Erythroblast (primary cell): ENCODE measurements at places on chromosomes 13 and 19.

DNA sequence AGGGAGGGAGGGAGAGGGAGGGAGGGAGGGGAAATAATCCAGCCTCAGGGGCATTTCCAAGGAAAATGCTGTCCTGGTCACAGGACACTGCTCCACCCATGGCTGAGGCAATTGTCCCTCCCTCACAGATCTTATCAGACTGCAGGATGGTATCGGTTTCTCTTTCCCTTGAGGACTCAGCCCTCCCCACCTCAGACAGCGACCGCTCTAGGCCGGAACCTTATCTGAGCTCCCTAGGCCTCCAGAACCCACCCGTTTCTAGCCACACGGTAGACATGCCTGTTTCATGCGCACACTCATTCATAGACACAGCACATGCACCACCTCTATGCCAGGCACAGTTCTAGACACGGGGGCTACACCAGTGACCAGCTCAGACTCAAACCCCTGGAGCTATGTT, 10.0 kb upstream of the IZUMO2 start:
- DNase-seq, result no peak

DNA sequence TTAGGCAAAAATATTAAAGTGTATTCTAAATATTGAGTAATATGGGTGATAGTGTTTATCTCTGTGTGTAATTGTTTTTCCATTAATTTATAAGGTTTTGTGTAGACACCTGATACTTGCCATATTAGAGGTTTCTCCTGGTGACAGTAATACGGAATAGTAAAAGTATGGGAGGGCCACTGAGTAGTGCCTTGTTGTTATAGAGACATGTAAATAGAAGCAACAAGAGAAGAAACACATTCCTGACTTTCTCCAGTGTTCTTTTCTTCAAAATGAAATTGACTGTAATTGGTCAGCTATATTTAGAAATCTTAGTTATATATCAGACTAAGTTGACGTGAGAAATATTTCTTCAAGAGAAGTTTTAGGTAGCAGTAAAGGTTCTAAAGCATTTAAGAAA, 18.5 kb downstream of the RNASEH2B start:
- peak; percentile 17 for DNase-seq

- DNase-seq, result no peak
Observed at GRCh38 chr13:43153436-43154090, 130.2 kb downstream of the DNAJC15 start.

- DNase-seq, result no peak
Observed at GRCh38 chr13:105846923-105847322, 688.5 kb downstream of the EFNB2 start.

DNA sequence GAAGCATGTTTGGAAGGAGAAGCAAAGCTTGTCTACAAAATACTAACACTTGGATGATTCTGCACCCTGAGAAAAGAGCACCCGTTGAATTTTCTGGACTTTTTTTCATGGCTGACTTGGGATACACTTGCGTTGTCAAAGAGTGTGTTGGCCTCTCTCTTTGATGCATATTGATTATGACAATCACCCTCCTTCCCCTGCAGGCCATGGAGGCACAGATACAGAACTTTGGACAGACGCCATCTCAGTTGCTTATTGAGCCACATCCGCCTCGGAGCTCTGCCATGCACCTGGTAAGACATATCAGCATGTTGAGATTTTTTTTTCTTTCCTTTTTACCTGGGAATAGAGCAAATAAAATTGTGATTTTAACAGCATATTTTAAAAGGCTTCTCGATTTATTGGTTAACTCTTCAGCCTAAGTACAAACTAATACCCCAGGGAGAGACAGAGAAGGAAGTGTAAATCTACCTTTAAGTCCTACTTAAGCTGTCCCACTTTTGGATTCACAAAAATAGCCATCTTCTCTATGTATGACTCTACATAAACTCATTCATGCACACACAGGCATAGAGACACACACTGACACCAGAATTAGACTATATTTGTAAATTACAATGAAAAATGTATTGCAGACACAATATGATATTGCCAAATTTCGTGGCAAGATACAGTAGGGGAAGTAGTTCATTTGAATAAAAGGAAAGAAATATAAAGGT, 169.7 kb upstream of the MAB21L1 start:
- DNase-seq, result no peak

DNA sequence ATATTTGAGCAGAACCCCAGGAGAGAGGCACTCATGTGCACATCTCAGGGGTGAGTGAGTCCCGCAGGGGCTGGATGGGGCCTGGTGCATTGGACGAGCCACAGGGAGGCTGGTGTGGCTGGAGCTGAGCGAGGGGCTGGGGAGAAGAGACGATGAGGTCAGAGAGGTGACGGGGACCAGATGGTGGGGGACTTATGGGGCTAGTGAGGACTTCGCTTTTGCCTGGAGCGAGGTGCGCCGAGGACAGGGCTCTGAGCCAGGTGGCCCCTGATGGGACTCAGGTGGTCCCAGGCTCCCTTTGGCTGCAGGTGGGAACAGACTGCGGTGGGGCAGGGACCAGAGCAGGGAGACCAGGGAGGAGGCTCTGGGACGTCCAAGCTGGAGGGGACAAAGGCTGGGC, 6.9 kb upstream of the FXYD3 start:
- DNase-seq, result no peak

DNA sequence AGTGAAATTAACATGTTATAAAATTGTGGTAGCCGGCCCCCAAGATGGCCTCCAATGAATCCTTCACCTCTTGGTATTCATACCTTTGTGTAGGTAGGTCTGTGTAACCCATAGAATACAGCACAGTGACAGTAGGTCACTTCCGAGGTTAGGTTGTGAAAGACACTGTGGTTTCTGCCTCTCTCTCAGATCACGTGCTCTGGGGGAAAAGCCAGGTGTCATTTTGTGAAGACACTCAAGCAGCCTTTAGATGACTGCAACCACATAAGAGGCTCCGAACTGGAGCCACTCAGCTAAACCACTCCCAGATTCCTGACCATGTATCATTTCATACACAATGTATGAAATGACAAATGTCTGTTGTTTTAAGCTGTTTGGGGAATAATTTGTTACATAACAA, 9.8 kb upstream of the USPL1 start:
- no peak for DNase-seq

DNA sequence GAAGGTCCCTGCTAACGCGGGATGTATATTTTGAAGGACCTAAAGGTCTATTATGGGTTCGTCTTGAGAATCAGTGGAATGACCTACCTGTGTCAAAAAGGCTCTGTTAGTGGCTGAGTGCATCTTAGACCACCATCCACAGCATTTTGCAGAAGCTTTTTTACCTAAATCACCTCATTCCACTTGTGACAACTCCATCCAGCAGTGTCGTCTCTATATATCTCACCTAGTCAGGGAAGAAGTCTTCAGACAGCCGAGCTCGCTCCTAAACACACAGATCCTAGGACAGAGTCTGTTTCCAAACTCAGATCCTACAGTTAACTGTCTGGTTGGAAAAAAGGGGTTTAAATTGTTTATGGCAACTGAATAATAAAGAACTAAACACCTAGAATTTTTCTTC, 33.7 kb downstream of the COL4A1 start:
- no peak for DNase-seq

GRCh38 chr13:74015137-74015536, 119.1 kb downstream of the KLF12 start:
- DNase-seq, result no peak

DNA sequence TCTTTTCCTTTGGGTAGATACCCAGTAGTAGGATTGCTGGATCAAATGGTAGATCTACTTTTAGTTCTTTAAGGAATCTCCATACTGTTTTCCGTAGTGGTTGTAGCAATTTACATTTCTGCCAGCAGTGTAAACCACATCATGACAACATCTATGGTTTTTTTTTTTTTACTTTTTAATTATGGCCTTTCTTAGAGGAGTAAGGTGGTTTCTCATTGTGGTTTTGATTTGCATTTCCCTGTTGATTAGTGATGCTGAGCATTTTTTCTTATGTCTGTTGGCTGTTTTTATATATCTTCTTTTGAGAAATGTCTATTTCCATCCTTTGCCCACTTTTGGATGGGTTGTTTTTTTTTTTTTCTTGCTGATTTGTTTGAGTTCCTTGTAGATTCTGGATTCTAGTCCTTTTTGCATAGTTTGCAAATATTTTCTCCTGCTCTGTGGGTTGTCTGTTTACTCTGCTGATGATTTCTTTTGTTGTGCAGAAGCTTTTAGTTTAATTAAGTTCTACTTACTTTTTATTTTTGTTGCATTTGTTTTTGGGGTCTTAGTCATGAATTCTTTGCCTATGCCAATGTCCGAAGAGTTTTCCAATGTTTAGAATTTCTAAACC, 38.8 kb downstream of the TDRD3 start:
- DNase-seq, result no peak

DNA sequence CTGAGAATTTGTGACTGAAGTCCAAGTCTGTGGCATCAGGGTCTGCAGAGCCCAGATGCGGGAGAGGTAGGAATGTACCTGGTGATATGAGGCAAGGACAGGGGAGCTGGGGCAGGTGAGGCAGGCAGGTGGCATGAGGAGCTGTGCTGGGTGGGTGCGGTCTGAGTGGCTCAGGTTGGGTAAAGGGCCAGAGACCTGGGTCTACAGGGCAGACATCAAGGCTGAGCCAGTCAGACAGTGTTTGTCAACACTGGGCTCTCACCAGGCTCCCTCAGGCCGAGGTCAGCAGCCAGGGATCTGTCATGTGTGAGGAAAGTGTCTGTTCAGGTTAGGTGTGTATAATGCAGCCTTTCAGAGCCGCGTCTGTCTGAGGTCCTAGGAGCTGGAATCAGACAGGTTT, 18.6 kb downstream of the GPI start:
- no peak for DNase-seq

- DNase-seq, result no peak
Observed at GRCh38 chr13:97005625-97006262, 11.5 kb upstream of the OXGR1 start.

DNA sequence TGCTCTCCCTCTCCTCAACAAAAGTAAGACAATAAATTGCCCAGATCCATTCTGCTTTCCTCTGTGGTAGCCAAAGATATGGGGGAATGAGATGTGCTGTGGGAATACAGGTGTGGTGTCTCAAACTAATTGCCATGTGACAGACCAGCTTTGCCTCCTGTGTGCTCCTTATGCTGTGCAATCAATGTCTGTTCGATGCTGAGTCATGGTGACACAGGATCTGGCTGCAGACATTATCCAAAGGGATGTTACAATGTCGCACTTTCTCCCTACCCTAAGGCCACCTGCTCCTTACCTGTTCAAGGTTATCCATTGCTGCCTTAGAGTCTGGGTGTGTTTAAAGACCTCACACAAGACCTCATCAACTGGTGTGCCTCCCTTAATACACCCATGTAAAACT, 32.5 kb downstream of the FGF14 start:
- peak; percentile 12 for DNase-seq

DNA sequence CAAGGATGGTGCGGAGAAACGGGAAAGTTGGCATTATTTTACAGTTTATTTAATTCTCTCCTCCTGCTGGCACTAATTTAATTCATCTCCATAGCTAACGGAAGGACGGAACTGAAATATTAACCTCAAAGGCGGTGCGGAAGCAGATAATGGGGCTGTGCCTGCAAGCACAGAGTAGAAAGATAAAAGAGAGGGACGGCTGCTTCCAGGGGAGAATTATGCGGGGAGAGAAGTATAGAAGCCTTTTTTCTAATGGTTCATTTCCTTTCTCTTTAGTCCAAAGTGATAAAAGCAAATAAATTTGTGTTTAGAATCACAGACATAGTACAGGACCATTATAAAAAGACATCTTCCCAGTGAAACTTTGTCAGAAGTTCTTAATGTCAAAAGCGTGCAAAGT, 34.5 kb upstream of the UQCRFS1 start:
- no peak for DNase-seq

DNA sequence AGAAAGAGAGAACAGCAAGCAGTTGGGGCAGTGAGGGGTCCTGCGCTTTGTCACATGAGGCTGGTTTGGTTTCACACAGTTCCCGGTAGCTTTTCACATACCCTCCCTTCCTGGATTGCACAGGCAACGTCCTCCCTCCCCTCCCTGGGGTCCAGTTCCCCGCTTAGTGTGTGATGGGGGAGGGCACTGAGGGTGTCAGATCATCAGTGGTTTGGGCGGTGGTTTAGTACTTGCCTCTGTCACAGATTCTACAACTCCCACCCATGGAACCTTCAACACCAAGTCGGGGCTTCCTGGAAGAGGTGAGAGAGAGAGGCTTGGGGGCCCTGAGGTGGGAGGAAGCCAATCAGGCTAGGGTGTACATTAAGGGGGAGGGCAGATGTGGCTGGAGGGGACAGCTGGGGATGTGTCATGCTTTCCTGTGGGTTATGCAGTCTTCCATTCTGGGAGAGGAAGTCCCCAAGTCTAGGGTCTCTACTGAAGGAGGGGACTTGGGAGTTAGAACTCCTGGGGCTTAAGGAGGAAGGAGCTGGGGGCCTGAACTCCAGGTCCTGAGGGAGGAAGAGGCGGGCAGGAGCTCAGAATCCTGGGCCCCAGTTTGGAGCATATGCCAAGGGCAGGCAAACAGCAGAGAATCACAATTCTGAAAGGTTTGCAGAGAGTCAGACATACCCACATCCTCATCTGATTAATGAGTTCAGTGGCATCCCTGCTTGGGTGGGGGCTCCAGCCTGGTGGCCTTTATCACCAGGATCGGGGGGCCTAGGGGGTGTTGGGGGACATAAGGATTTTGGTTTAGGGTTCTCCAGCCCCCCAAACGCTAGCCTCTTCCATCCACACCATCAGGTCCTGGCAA, at the start of gene NKG7:
Gene NKG7 (minus strand): TSS at position 6 of the 856 bp plus-strand sequence. CDS start 119 bp downstream, outside the sequence.
- DNase-seq, result no peak

DNA sequence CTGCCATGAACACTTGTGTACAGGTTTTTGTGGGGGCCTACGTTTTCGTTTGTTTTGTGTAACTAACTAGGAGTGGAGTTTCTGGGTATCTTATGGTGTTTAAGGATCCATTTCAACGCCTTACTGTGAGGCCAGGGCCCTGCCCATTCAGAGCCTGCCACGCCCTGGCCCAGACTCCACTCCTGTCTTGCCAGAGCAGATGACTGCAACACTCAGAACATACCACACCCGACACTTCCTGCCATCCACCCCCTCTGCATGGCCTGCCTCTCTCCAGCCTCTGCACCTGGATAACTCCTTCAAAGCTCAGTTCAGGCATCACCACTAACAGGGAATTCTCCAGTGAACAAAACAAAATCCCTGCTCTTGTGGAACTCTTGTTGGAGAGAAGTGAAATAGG, 43.2 kb downstream of the RGCC start:
- DNase-seq, result peak; percentile 32
